Epithelial cell of alveolus of lung (primary cell): ENCODE measurements at places on chromosomes 12 and 14. TPM values are rescaled to one million over a fixed set of nuclear protein-coding genes. Genes with fewer than 3 reads are reported as not detected.

LALBA gene
- total RNA-seq: not detected in 2 replicates

ADCY6 gene
- total RNA-seq: 15.8 and 42.2 TPM in 2 replicates

TCHP gene
- total RNA-seq: 7.5 and 9.4 TPM in 2 replicates

ZC2HC1C gene
- 0.39 and 3.8 TPM in 2 replicates for total RNA-seq

LHX5 gene
- total RNA-seq: not detected in 2 replicates

NOVA1 gene
- 1.7 and 6.1 TPM in 2 replicates for total RNA-seq

KCNA5 gene
- total RNA-seq: not detected in 2 replicates

LMNTD1 gene
- not detected in 2 replicates for total RNA-seq

CFAP54 gene
- total RNA-seq: 2.1 and 2.6 TPM in 2 replicates

TCL1B gene
- total RNA-seq: not detected in 2 replicates
